GOT3 (cell line): ENCODE measurements at places on chromosomes 4 and X.

GRCh38 chrX:10401239-10401638, 219.1 kb downstream of the MID1 start:
- no peak for DNase-seq

- no peak for DNase-seq
These were observed 1086.9 kb downstream of the PCDH7 start for GRCh38 chr4:31807036-31807435.

- no peak for DNase-seq
These were observed 4.2 kb downstream of the HGFAC start for GRCh38 chr4:3445829-3446545.

- DNase-seq: no peak
These were observed 160.3 kb upstream of the JADE1 start for GRCh38 chr4:128649161-128649560.

DNA sequence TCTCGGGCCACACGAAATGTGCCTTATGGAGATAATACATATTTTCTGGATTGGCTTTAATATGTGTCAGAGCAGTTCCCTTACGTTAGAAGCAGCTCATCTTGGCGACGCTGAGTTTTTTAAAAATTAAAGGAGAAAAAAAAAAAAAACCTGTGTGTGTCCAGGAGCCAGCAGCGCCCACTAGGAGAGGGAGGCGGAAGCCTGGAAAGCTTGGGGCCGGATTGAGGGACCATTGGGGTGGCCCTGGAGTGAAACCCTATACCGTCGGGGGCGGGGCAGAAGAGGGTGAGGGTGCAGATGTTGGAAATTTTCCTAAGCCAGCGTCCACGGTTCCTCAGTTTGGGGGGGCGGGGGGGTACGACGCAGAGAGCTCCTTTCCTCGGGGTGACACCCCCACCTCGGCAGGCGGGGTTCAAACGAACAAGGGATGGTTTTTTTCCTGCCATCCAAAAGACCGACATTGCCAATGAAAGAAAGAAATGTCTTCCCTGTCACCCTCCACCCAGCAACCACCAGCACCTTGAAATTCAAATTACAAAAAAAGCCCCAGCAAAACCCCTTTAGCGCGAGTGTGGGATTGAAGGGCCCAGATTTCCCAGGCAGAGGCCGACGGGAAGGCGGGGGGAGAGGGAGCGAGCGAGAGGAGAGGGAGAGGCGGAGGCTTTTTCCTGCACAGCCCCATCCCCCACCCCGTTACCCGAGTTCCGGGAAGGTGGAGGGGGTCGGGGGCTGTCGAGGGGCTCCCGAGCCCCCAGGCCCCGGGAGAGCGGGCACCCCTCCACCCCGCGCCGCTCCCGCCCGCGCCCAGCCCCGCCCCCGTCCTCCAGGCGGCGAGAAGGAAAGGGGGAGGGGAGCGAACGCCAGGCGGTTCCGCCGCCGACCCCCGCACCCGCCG, 859 bp downstream of the SMARCA1 start:
- DNase-seq: no peak

DNA sequence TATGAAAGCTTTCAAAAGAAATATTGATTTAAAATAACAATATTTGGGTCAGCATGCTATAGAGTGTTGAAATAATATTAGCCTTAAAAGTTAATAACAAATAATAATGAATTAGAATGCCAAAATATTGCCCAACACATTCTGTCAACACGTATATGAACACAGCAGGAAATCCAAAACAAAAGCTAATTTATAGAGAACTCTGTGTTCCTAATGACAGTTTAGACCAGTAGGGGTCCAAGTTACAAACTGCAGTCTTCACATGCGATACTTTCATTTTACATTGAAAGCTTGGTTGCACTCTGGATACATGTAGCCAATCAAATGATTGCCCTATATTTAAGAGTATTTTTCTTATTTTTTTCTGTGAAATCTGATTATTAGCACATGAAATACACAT, 274.4 kb downstream of the DCTD start:
- DNase-seq: no peak

DNA sequence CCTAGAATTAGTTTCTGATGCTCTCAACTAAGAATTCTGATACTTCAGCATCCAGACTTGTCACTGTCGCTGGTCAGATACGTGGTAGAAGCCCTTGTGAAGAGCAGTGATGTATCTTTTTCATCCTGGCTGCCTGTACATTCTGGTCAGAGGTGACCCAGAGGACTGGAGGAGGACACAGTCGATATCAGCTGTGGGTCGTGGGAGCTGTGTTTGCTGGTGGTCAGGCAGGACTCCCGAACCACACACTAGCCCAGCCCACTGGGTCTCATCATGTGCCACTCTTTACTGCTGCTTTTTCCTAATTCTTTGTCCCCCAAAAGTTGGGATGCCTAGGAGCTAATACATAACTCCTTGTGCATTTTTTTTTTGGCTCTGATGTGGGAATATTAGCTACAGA, 6.5 kb downstream of the DCUN1D4 start:
- DNase-seq: no peak

DNA sequence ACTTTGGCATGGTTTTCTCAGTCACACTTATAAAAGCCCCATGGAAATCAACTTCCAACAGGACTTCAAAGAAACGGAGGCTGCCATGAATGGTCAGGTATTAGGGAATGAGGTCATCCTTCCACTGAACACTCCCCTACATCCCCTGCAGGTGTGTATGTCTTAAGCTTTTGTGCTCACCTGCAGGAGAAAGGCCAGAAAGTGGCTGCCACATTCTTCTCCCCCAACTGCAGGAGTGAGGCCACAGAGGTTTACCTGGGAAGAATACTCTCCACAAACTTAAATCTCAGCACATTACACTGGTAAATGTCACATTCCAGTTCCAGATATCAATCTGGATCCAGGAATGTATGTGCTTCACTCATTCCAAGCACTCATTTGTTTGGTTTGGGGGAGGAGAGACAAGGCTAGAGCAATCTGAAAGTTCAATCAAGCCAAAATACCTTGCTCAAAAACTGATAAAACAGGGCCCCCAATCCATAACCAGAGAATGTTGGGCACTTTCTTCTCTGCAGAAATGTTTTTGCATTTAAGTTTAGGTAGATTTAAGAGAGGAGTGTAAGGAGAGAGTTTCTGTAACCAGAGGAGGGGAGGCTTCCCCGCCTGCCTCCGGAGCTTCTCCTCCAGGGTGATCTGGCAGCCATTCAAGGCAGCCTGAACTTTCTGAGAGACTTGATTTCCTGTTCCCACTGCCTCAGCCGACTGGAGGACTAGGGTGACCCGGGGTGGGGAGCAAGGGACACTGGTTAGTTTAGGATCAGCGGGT, 15.4 kb downstream of the FAM9C start:
- no peak for DNase-seq

- no peak for DNase-seq
These were observed 411.9 kb upstream of the EMCN start for GRCh38 chr4:100929758-100930157.

DNA sequence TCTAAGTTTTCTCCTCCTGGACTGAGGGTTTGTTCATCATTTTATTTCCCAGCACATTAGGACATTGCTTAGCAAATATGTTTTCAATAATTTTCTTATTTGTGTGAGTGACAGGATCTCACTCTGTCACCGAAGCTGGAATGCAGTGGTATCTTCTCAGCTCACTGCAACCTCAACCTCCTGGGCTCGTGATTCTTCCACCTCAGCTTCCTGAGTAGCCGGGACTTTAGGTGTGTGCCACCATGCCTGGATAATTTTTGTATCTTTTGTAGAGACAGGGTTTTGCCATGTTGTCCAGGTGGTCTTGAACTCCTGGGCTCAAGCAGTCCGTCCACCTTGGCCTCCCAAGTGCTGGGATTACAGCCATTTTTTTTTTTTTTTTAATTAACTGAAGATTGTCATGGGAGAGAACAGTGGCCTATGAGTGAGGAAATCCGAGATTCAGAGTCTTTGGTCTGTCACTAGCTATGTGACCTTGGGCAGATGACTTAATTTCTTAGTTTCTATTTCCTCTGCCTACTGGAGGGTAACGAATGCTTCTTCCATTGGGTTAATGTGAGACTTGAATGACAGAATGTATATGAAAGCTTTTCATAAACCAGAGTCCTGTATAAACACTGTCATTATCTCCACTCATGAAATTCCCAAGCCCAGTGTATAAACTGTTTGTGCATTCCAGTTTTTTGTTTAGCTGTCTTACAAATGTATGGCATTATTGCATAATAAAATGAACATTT, 23.9 kb downstream of the MOB1B start:
- DNase-seq: no peak

GRCh38 chr4:100981447-100982204, 365.7 kb downstream of the PPP3CA start:
- DNase-seq: no peak

GRCh38 chrX:11190745-11191510, 79.8 kb downstream of the HCCS start:
- DNase-seq: no peak

DNA sequence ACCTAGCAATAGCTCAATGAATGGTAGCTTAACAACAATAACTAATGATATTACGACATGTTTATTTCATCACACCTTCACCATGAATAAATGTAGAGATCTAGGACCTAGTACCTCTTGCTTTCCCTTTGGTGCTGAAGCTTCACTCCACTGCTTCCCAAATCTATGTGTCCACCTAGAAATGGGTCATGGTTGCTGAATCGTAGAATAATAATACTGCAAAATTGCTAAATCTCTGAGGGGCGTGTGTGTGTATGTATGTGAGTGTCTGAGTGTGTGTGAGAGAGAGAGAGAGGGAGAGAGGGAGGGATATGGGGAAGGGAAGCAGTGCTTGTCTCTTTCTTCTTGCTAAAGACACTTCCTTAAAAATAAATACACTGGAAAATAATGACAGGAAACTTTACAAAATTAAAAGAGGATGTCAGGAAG, 109.3 kb upstream of the BMP2K start:
- no peak for DNase-seq

- no peak for DNase-seq
These were observed 62.9 kb downstream of the MAOA start for GRCh38 chrX:43718956-43719355.

DNA sequence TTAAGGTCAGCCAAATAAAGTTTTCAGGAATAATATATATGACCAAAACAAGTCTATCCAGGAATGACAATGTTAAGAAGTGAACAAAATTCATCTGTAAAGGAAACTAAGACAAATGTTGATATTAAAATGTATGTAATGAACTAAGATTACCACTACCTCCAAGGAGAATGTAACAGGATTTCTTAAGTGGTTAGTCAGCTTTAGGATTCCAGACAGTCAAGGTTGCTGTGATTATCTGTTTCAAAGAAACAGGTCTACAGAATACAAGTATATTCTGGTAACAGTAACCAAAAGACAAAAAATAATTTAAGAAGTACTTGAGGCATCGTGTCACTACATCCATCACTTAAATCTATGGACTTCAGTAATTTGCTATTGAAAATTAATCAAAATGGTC, 172.8 kb downstream of the SCFD2 start:
- DNase-seq: no peak

DNA sequence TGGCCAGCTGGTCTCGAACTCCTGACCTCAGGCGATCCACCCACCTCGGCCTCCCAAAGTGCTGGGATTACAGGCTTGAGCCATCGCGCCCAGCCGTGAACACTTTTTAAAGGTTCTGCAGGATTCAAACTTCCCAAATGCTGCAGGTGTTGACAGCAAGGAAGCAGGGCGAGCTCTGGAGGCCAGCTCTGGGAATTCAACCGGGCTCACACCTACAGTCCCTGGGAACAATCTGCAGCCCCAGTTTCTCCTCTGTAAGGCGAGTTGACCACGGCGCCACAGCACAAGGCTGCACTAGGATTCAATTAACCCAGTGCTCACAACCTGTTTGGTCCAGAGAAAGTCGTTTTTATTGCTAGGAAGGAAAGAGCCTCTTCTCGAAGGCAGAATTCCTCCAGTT, 1.6 kb downstream of the MTNR1A start:
- no peak for DNase-seq

GRCh38 chr4:159765382-159765781, 662.5 kb downstream of the RAPGEF2 start:
- DNase-seq: no peak

GRCh38 chrX:119734897-119735339, 23.5 kb upstream of the SOWAHD start:
- DNase-seq: no peak

DNA sequence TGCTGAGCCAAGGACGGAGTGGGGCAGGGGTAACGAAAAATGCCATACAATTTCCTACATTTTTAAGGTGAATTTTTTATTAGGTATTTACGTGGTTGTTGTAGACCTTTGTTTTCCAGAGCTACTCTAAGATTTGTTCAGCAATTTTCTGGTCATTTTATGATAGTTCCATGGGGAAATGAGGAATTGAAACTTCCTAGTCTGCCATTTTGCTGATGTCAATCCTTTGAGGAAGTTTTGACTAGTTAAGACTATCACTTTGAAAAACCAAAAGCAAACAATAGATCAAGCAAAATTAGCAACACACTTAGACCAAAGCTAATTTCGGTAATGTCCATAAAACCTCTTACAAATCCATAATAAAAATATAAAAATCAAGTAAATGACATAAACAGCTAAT, 7.0 kb upstream of the TLR3 start:
- DNase-seq: no peak
